ENCODE measurements at places on chromosomes 16 and 17.

- no peak for DNase-seq
Measured at GRCh38 chr16:53052519-53053501, at the start of gene CHD9NB. TSS of gene CHD9NB (minus strand) at chr16:53052897. CDS start at chr16:53044158, 8,739 bp downstream.

DNA sequence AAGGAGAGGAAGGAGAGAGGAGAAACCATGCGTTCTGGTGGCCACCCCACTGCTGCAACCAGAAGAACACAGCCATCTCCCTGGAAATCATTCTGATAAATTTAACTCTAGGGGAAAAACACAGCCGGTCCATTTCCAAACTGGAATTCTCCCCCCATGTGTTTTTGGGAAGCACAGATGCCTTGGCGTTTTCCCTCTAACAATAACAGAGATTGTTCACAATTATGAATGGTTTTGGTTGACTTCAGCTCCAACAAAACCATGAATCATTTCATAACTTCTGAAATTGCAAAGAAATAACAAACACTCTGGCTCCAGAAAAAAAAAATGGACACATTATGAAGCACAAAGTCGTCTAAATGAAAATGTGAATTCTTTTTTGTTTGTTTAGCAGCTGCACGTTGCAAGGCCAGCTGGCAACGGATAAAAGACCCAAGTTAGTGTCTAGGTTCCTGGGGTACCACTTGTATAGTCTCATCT is 46.2 kb downstream of the GNAO1 start:
- DNase-seq: no peak

GRCh38 chr17:27535975-27536374 is 79.7 kb downstream of the KSR1 start:
- no peak for DNase-seq

GRCh38 chr17:41490000-41490990 is 585 bp upstream of the KRT36 start:
- no peak for DNase-seq

GRCh38 chr17:50547736-50548083 is 736 bp downstream of the SPATA20 start:
- DNase-seq: no peak

GRCh38 chr17:63792055-63792729 is 18.2 kb downstream of the DDX42 start:
- no peak for DNase-seq

- DNase-seq: peak; percentile 9
Measured at GRCh38 chr17:20191056-20191455, 181.9 kb downstream of the SPECC1 start.

Measured in DMS 273 treated with DMSO at 0.1 percent for 48 hours (cell line).